ENCODE measurements at places on chromosomes 1 and 21.

DNA sequence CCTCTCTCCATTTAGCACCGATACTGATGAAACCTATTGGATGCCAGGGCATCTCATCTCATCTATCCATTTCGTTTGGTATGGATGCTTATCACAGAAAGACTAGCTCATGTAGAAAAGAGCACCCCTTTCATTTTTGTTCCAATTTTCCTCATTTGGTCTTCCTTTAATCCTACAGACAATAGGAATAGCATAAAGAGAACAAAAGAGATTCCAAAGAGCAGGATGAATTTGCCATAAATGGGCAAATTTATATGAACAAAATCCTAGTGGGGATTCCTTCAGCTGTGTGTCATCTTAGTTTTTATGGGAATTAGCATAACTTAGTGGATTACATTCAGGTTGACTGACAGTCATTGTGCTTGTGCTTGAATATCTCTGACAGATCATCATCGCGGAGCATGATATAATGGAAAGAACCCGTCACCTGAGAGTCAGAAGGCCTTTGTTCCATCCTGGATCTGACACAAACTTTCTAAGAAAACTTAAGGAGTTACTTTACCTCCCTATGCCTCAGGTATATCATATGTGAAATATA, 777.5 kb upstream of the ADGRL2 start:
- DNase-seq = no peak

- no peak for DNase-seq
Measured at GRCh38 chr1:86775395-86775794, 71.0 kb downstream of the SH3GLB1 start.

- DNase-seq = no peak
Measured at GRCh38 chr1:147720557-147720956, 39.8 kb downstream of the GJA5 start.

- DNase-seq = no peak
Measured at GRCh38 chr21:44649521-44650100, 3.4 kb downstream of the KRTAP10-11 start.

DNA sequence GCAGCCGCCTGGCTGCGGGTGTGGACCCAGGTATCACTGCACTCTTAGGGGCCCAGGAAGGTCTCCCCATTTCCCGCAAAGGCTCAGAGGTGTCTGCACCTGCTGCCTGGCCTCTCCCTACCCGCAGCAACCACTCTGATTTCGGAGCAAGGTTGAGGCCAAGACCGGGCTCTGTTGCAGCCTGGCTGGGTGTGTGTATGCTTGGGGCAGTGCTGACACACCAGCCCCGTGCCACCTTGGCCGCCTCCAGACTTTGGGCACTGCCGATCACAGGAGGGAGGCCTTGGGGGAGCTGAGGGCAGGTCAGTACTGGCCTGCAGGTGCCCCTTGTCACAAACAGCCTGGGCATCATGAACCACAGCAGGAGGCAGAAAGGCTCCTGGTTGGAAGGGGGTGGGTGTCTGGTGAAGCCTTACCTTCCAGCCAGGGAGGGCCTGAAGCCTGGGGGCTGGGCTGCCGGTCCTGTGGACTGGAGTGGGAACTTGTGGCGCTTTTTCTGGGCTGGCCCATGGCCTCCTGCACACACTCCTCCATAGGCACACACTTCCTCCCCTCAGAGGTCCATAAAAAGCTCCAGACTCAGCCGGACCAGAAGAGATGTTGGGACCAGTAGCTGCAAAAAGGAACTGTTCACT, 519.5 kb downstream of the RWDD3 start:
- no peak for DNase-seq

- DNase-seq = no peak
Measured at GRCh38 chr1:98005326-98006010, 84.6 kb upstream of the DPYD start.

DNA sequence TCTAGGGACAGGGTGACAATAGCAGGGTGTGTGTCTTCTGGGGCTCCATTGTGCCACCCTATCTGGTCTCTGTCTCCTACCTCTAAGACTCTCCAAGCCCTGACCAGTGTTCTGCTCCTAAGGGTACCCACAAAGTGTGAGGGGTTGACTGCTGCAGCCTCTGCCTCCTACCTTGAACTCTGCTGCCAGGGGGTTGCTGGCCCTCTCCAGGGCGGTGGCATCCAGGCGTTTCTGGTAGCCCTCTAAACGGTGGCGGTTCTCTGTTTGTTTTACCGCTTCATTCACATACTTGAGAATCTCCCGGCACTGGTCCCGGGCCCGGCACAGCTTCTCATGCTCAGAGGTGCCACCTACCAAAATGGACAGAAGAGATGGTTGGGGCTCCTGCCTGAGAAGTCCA, 24.4 kb downstream of the LRRC71 start:
- DNase-seq = no peak

DNA sequence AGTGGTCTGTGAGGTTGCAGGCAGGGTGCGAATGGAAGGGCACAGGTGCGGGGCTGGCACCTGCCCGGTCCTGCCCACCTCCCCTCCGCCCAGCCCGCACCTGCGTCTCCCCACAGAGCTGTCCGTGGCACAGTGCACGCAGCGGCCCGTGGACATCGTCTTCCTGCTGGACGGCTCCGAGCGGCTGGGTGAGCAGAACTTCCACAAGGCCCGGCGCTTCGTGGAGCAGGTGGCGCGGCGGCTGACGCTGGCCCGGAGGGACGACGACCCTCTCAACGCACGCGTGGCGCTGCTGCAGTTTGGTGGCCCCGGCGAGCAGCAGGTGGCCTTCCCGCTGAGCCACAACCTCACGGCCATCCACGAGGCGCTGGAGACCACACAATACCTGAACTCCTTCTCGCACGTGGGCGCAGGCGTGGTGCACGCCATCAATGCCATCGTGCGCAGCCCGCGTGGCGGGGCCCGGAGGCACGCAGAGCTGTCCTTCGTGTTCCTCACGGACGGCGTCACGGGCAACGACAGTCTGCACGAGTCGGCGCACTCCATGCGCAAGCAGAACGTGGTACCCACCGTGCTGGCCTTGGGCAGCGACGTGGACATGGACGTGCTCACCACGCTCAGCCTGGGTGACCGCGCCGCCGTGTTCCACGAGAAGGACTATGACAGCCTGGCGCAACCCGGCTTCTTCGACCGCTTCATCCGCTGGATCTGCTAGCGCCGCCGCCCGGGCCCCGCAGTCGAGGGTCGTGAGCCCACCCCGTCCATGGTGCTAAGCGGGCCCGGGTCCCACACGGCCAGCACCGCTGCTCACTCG, 23.3 kb downstream of the FTCD start:
- no peak for DNase-seq

GRCh38 chr21:39670701-39671100, 58.0 kb downstream of the B3GALT5 start:
- DNase-seq = no peak
